ENCODE measurements at places on chromosomes 6 and 20.

- DNase-seq: peak; percentile 21
These were observed 45.8 kb downstream of the AHI1 start for GRCh38 chr6:135451617-135452190.

- no peak for DNase-seq
These were observed 15.7 kb upstream of the QKI start for GRCh38 chr6:163398815-163399214.

DNA sequence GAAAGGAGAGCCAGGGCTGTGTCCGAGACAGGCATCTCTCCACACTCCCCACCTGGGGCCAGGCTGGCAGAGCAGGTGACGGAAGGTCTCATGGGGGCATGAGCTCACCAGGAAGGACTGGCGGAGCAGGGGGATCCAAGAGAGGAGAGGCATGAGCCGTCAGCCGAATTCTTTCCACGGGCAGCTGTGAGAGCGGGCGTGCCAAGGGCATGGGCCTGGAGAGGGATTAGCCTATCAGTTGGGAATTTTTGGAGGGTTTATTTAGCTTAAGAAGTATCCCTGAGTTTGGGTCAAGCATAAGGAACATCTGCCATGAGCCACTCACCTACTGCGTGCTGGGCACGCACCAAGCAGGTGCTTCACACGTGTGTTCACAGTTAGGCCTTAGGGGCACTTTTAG, 60.2 kb upstream of the ZNFX1 start:
- no peak for DNase-seq

DNA sequence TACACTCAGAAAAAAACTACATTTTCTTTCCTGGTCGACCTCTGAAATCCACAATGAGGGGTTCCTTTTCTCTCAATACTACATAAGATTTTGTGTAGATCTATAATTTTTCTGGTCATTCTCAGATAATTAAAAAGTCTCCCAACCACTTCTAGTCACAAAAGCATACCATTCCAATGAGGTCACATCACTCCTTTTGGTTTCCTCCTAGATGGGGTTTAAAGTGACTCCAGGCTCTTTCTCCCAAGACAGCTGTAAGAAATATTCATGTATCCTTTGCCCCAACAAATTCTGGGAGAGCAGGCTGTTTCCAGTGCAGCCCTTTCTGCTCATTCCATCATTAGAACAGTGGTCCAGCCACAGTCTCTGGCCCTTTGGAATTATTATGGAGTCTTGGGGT, 43.1 kb upstream of the BEND6 start:
- DNase-seq: no peak

DNA sequence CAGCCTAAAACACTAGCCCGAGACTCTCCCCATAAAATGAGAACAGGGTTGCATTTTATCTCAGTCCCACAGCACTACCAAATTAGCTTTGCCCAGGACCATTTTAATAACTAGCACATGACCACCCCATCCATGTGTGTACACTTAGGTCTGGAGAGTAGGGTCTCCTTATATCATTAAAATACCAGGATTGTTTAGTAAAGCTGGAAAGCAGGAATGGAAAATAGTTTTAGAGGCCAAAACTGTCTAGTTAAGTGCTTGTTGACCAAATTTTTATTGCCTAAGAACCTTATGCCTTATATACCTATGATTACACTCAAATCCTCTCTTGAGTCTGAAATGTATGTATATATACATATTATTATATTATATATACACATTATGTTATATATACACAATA, 608.4 kb downstream of the HDGFL1 start:
- DNase-seq: no peak

GRCh38 chr6:168155193-168155592, 76.2 kb upstream of the FRMD1 start:
- DNase-seq: no peak

GRCh38 chr6:113998811-113999210, 27.9 kb upstream of the HDAC2 start:
- DNase-seq: no peak

DNA sequence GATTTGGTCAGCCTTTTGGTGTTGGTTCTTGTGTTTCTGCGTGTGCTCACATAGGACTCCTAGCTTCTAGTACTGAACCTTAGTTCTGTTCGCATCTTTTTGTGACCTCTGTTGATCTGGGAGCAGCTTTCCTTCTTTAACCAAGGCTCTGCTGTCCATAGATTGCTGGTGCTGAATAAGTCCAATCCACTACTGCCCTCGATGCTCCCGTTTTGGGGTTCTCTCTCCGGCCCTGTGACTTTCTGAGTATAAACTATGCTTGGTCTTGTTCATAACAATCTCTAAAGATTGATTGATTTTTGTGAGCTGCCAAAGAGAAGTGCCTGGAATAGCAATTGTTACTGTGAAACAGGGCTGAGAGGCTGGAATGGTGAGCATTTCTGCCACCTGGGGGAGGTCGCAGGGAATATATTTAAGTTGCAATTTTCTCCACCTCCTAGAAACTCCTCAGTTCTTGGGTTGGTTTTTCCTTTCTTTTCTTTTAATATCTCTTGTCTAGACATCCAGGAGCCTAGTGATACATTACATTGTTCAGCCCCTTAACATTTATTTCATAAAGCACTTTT, 422.9 kb upstream of the CHD6 start:
- DNase-seq: no peak

DNA sequence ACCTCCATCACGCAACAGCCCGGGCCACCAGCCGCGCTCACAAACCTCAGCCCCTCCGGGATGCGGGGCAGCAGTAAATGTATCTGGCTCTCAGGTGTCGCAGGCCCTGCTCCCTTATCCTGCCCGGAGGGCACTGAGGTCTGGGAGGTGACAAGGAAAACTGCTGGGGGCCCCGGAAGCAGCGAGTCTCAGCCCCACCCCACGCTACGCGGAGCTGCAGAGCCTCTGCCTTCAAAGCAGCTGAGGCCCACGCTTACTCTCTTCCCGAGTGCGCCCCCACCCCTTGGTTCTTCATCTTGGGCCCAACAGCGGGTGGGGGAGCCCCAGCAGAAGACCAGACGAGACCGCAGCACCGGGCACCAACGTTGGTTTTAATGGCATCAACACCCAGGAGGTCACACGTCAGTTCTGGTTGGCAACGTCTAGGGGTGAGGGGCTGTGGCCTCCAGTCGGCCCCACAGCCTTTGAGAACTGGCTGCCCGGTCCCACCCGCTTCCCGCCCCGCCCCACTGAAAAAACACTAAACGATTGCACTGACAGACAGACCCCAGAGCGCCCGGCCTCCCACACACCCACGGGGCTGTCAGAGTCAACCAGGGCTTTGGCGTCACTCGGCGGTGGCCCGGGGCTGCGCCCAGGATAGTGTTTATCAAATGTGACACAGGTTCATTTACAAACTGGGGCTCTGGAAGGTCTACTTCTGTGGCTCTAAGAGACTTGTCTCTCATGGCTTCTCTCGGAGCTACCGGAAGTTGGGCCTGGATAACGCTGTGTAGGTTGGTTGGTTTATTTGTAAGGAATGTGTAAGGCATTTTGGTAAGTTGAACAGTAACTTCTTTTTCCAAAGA, 43.7 kb downstream of the DSTN start:
- DNase-seq: no peak

DNA sequence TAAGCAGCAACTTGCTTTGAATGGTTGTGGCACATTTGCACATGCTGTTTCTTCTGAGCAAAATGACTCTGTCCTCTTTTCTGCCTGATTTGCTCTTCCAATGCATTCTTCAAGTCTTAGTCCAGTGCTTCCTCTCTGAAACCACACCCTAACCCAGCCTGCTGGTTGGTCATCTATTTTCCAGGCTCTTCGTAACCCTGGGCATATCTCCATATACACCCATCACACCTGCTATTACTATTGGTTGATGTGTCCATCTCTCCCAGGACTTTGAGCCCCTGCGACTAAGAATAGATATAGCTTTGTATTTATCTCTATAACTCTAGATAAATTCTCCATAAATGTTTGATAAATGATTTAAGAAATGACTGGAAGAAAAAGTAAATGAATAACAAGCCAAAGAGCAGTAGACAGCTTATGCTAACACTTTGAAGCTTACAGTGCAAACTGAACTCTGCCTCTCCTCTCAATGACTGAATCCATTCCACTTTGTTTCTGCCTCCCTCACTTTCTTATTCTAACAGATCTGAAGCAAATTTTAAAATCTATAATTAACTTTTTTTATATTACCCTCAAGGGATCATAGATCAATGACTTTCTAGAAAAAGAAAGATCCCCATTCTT, 59.7 kb upstream of the NT5E start:
- no peak for DNase-seq

- no peak for DNase-seq
These were observed 15.2 kb upstream of the TAGAP start for GRCh38 chr6:159059885-159060506.

DNA sequence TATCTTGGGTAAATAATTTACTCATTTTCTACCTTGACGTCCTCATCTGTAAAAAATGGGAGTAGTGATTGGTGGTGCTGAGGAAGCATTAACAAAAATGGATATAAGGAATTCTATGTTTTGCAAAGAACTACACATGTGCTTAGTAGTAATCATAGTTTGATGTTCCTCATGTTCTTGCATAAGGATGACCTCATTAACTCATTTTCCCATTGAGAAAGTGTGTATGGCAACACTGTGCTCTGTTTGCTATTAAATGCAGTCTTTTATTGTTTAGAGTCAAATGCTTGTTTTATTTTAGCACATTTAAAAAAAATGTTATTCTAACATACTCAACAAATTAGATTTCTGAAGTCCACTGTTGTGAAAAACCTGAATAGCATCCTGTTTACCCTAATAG, 211.2 kb upstream of the RSPO3 start:
- no peak for DNase-seq

- no peak for DNase-seq
These were observed 96.0 kb downstream of the SASH1 start for GRCh38 chr6:148438632-148439031.

DNA sequence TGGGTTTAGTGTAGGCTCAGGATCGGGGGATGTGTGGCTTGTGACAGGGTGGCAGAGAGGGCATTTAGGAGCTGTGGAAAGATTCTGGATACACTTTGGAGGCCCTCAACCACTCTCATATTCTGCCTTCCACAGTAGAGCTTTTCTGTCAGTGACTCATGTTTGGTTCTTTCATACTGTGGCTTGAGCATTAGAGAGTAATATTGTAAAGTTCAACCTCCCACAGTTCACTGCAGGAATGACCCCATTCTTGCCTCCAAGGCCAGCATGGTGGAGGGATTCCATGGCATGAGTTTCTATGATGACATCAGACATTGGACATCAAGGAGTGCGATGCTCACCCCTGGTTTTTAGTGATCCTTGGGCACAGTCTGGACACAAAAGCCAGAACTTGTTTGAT, 50.9 kb downstream of the DTD1 start:
- no peak for DNase-seq

- DNase-seq: no peak
These were observed 51.4 kb downstream of the SRC start for GRCh38 chr20:37397076-37397953.

GRCh38 chr6:13666194-13667105, 45.2 kb downstream of the RANBP9 start:
- no peak for DNase-seq

- no peak for DNase-seq
These were observed 12.4 kb upstream of the HDGFL1 start for GRCh38 chr6:22557007-22557406.

GRCh38 chr20:34295284-34295683, 7.9 kb downstream of the AHCY start:
- DNase-seq: no peak

GRCh38 chr20:60408435-60408834, 450.2 kb downstream of the CDH26 start:
- no peak for DNase-seq

- no peak for DNase-seq
These were observed 32.5 kb downstream of the PDE10A start for GRCh38 chr6:165630544-165630953.

Data from CD4-positive, alpha-beta T cell treated with Interleukin-6 at 100 ng/mL for 8 hours (primary cell).